B cell (primary cell): ENCODE measurements at places on chromosomes 2 and 18. TPM values are rescaled to one million over a fixed set of nuclear protein-coding genes. Genes with fewer than 3 reads are reported as not detected.

- no peaks in the 10 kb centered on the region for H3K4me1 ChIP-seq
- no peak overlapping the region for H3K4me3 ChIP-seq
Measured at GRCh38 chr2:173249661-173250641, 104.7 kb upstream of the CDCA7 start.

- DNase-seq, result no peak
- H3K4me1 ChIP-seq, result peaks cover 22% of the 10 kb centered on the region
- H3K36me3 ChIP-seq, result no peaks in the 10 kb centered on the region
- H3K4me3 ChIP-seq, result no peak overlapping the region
- no peaks in the 10 kb centered on the region for H3K27me3 ChIP-seq
- H3K27ac ChIP-seq, result no peak overlapping the region
Measured at GRCh38 chr2:231929961-231930592, 3.9 kb upstream of the NPPC start.

The GCG gene
- not detected in 2 replicates for polyA plus RNA-seq

GRCh38 chr2:85291425-85292023 is 36.3 kb downstream of the TGOLN2 start:
- H3K4me3 ChIP-seq, result no peak overlapping the region
- H3K36me3 ChIP-seq, result no peaks in the 10 kb centered on the region
- H3K4me1 ChIP-seq, result no peaks in the 10 kb centered on the region
- no peak overlapping the region for H3K27ac ChIP-seq

DNA sequence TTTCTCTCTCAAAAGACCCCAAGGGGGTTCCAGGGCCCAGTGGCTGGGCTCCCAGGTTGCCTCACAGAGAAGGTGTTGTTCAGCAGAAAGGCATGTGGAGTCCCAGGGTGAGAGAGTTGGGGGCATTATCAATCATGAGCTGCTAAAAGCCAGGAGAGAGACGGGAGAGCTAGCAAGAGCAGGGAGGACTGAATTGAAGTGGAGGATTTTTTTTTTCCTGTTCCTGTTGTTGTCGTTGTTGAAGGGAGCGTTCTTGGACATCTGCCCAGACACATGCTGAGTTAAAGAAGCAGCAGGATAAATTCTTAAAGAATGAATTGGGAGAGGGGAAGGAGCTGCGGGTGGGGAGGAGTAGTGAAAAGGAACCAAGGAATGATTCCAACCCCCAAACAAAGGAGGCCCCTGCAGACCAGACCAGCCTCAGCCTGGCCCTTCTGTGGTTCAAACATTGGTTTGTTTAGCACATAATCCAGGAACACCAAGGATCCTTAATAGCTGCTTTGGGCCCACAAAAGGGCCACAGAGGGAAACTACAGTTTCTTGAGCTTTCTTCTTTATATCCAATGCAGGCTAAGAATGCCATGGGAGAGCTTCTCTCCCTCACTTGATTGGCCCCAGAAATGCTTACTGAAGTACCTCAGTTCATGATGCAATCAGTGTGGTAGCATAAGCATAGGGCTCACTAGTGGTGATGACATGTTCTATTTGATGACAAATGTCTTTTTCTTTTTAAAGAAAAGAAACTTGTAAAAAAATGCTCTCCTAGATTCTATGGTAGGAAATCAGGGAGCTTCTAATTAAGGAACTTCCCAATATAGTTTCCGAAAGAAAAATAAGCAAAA is 146.0 kb downstream of the SETBP1 start:
- no peak overlapping the region for H3K4me3 ChIP-seq
- DNase-seq, result no peak
- no peak overlapping the region for H3K27ac ChIP-seq
- no peaks in the 10 kb centered on the region for H3K27me3 ChIP-seq

DNA sequence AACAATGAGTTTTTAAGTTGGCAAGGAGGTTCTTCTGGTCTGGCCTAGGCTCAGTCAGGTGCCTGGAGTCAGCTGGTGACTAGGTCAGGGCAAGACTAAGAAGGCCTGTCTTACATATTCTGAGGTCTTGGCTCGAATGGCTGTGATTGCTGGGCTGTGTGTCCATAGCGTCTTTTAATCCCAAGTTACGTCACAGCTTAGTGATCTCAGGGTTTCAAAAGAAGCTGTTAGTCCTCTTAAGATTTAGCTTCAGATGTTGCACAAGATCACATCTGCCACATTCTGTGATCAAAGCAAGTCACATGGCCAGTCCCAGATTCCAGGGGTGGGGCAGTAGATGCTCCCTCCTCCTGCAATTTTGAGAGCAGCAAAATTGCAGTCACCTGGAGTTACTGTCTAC is 61.3 kb downstream of the PKP4 start:
- H3K4me1 ChIP-seq, result no peaks in the 10 kb centered on the region
- no peaks in the 10 kb centered on the region for H3K36me3 ChIP-seq
- DNase-seq, result no peak
- no peak overlapping the region for H3K27ac ChIP-seq

DNA sequence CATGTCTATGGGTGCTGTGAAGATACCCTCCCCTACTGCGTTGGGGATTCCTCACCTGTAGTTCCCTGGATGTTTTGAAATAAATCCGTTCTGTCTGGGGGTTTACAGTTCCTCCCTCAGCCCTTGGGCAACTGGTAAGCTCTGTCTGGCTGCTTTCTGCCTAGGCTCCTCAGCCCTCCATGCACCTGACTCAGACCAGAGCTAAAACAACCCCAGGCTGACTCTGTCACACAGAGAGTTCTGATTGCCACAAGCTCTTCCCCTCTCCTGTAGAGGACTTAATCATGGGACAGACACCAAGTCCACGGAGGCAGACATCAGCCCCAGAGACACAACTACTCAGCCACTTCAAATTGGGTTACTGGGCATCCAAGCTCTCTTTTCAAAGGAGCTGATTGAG is 6.3 kb downstream of the VIT start:
- DNase-seq, result no peak
- no peaks in the 10 kb centered on the region for H3K36me3 ChIP-seq
- no peak overlapping the region for H3K4me3 ChIP-seq

The NOL4 gene
- not detected in 2 replicates for polyA plus RNA-seq

The NRP2 gene
- polyA plus RNA-seq, result 1.8 TPM in 2 replicates

The TCF7L1 gene
- 0.46 and 0.81 TPM in 2 replicates for polyA plus RNA-seq

DNA sequence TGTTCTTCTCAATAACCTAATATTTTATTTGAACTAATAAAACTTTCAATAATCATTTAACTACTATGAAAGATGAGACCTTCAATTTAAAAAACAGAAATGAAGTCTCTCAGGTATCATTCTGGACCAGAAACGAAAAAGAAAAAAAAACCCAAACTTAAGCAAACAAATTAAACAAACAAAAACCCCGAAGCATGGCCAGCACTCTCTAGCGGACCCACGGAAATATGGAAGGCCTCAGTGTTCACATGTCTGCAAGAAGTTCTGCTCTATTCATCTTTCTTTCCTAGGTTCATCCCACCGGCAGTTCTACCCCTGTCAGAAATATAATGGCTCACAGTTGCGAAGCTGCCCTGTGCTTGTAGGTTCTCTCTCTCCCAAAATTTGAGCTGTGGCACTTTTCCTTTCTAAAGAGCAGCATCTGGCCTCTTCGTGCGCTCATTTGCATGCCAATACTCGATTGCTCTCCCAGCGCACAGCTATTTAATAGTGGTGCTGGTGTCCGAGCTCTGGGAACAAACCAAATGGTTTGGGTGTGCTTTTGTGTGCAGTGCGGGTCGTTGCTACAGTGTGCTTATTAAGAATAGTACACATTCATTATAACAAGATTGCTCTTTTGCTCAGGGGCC is 129.0 kb upstream of the ZEB2 start:
- H3K27me3 ChIP-seq, result no peaks in the 10 kb centered on the region
- H3K4me1 ChIP-seq, result no peaks in the 10 kb centered on the region
- DNase-seq, result no peak
- no peak overlapping the region for H3K27ac ChIP-seq

- H3K27ac ChIP-seq, result no peak overlapping the region
- H3K4me1 ChIP-seq, result no peaks in the 10 kb centered on the region
- DNase-seq, result no peak
- H3K36me3 ChIP-seq, result no peaks in the 10 kb centered on the region
Measured at GRCh38 chr2:187638840-187639239, 84.6 kb upstream of the TFPI start.

DNA sequence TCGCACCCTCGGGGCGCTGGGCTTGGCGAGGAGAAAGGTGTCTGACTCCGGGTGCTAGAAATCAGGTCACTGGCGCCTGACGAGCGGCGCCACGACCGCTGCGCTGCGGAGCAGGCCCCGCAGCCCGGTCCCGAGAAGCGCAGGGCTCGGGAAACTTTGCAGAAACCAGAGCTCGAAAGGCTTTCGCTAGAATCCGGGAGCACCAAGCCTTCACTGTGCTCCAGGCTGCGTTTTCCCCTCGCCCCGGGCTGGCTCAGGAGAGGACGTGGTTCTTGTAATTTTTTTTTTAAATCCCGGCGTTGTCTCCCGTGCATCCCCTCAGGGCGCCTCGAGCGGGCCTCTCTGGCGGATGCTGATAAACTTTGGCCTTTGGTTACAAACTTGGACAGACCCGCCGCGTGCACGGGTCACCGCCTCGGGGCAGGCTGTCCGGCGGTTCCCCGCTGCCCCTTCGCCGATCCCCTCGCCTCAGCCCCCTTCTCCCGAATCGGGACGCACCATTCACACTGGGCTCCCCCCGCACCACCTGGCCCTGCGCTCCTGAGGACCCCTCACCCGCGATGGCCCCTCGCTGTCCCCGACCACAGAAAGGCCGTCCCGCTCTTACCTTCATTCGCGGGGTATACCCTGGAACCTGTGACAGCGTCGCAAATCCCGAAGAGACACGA is 419 bp downstream of the EPHA4 start:
- peaks cover 42% of the 10 kb centered on the region for H3K4me1 ChIP-seq
- no peaks in the 10 kb centered on the region for H3K36me3 ChIP-seq
- H3K27me3 ChIP-seq, result peaks cover 44% of the 10 kb centered on the region
- no peak overlapping the region for H3K27ac ChIP-seq
- H3K4me3 ChIP-seq, result peak overlapping the region; percentile 80

- no peaks in the 10 kb centered on the region for H3K27me3 ChIP-seq
- H3K4me3 ChIP-seq, result no peak overlapping the region
- H3K27ac ChIP-seq, result no peak overlapping the region
- no peaks in the 10 kb centered on the region for H3K4me1 ChIP-seq
Measured at GRCh38 chr2:100780203-100781008, 39.5 kb upstream of the NPAS2 start.

DNA sequence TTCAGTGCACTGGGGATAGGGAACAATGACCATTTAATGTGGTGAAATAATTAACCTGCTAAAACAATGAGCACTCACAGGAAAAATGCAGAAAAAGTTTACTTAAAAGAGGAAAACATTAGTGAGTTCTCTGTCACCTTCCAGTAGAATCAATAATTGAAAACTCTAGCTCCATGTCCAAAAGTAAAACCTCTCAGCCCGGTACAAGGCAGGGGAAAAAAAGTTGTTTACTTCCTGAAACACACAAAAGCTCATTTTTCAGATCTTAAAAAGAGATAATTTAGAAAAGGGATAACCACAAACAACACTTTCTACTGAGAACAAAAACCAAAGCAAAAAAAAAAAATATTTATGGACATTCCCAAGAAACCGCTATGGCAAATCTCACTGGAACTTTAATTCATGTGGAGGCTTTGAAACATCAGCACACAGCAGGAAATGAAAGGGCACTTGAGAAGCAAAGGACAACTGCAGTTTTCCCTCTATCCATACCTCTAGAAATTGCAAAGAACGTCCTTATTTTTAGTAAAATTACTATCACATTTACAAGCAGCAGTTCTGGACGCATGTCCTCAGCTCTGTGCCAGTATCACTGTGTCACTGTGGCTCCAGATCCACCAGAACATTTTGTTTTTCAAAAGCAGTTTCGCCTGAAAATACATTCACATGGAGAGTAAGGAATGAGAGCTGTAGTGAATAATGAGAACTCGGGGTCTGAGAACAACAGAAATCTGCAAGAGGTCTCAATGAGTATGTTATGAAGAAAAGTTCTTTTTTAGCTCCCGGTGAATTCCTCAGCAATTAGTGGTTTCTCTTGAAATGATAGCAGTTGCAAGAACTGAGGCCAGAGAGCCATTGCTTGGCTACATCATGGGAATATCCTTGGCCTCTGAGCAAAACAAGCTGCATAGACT is 44.7 kb upstream of the DNAH7 start:
- H3K27ac ChIP-seq, result no peak overlapping the region
- no peaks in the 10 kb centered on the region for H3K36me3 ChIP-seq
- no peaks in the 10 kb centered on the region for H3K27me3 ChIP-seq

DNA sequence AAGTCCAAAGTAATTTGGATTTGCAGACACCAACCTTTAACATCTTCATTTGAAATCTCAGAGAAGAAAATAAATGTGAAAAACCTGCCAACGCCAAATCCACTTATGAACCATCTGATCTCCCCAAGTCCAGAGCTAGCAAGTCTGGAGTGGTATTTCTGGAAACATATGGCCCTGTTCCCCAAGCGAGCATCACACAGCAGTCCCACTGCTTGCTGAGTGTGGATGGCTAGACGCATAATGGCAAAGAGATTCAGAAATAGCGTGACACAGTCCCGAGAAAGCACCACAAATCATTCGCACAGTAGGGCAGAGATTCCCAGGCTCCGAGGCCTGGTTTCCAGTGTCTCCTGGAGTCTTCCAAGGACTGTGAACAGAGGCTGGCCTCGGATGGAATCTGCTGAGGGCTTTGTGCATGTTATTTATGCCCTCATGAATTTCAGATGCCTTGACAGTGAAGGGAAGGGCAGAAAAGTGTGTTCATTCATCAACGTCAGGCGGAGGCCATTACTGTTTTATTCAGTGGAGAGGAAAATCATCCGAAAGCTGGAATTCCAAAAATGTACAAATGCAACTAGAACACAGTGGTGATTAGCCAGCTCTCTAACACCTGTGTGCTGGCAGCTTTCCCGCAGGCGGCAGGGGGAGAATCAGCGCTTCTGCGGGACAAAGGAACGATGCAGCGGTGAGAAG is 417.0 kb downstream of the EIPR1 start:
- H3K27me3 ChIP-seq, result no peaks in the 10 kb centered on the region
- no peaks in the 10 kb centered on the region for H3K4me1 ChIP-seq
- no peaks in the 10 kb centered on the region for H3K36me3 ChIP-seq
- no peak for DNase-seq
- H3K4me3 ChIP-seq, result no peak overlapping the region

GRCh38 chr2:86491088-86491487 is 49.9 kb downstream of the KDM3A start:
- H3K4me1 ChIP-seq, result peaks cover 10% of the 10 kb centered on the region
- DNase-seq, result no peak
- no peak overlapping the region for H3K27ac ChIP-seq
- peaks cover 63% of the 10 kb centered on the region for H3K36me3 ChIP-seq
- no peak overlapping the region for H3K4me3 ChIP-seq

The FAM124B gene
- polyA plus RNA-seq, result 0.10 and 0.13 TPM in 2 replicates

The LIPG gene
- polyA plus RNA-seq, result not detected in 2 replicates
